Caco-2 (cell line): ENCODE measurements at places on chromosomes 1 and 21. TPM values are rescaled to one million over a fixed set of nuclear protein-coding genes. Genes with fewer than 3 reads are reported as not detected.

HRNR gene
- not detected in 2 replicates for total RNA-seq

TMCC2 gene
- total RNA-seq = 0.60 and 0.91 TPM in 2 replicates

NUDT4B gene
- 0.70 TPM in 1 of 2 replicates, not detected in the other for total RNA-seq

SPRR2E gene
- total RNA-seq = not detected in 2 replicates

LRRN2 gene
- total RNA-seq = not detected in 2 replicates
